ENCODE measurements at places on chromosomes 2 and 18.

DNA sequence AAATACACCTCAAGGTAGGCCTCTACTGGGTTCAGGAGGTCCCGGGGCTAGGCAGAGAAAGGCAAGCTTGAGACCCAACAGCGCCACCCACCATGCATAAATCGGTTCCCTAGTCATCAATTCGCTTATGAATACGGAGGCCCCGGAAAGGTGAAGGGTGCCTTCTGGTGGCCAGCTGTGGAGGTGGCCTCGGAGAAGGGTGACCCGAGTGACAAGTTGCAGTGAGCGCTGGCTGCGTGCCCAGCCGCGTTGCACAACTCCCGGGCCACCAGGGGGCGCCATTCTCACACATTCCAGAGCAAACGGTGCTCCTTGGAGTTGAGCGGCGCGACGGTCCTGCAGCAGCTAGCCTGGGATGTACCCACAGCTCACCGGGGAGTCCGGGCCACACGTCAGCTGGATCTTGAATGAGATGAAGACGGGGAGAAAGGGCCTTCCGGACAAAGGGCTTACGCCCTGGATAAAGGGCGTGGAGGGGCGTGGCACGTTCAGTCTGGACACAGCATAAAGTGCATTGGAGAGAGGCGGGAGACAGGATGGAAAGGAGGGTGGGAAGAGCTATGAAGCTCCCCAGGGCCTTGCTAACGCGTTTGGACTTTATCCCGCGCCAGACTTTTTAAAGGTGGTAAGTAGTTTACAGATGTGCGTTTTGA is 20.4 kb downstream of the TMSB10 start:
- DNase-seq: peak; percentile 98

DNA sequence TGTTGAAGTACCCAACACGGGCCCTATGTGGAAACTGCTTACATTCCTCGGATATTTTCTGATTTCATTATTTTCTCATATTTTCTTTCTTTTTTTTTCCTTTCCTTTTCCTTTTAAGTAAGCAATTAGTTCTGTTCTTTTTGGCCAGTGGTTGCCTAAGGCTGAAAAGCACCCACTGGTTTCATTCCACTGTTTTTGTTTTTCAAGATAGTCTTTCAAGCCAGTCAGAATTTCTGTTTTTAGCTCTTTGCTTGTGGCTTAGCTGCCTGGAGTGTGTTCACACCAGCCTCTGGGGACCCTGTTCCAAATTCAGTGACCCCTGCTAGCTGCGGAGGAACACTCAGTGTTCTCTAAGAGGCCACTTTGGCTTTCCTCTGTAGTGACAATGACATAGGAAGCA is 73.6 kb downstream of the NRP2 start:
- DNase-seq: no peak

GRCh38 chr2:143001501-143001900 is 124.0 kb downstream of the KYNU start:
- DNase-seq: no peak

GRCh38 chr2:219060821-219061791 is at the start of gene IHH:
TSS of gene IHH (minus strand) at chr2:219060921. CDS start at chr2:219060467, 454 bp downstream.
- no peak for DNase-seq

DNA sequence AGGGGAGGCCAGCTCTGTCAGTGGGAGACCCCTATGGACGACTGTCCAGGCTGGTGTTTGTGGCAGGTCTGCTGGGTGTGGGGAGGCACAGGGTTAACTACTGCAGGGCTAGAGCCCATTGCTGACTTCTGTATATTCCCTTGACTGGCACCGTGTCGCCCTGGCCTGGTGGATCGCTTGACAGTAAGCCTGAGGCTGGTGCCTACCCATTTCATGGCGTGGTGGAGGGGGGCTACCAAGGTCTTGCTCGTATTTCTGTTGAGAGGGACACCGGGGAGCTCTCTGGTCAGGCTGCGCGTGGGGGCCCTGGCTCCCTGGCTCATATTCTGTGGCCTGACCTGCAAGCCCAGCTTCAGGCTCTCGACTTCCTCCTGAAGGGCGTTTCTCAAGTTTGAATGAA is 119.7 kb downstream of the ACOXL start:
- DNase-seq: no peak

- peak; percentile 30 for DNase-seq
These were observed 27.0 kb downstream of the DNMT3A start for GRCh38 chr2:25314514-25315315.

GRCh38 chr2:223744580-223744979 is 92.8 kb downstream of the AP1S3 start:
- DNase-seq: no peak

GRCh38 chr2:220215785-220216184 is 588.4 kb downstream of the SLC4A3 start:
- no peak for DNase-seq

- DNase-seq: peak; percentile 5
These were observed 476 bp downstream of the STRN start for GRCh38 chr2:36965751-36966369.

- no peak for DNase-seq
These were observed 120.9 kb upstream of the TTC39C start for GRCh38 chr18:23893653-23894052.

GRCh38 chr2:215967590-215968378 is 45.6 kb downstream of the MREG start:
- no peak for DNase-seq

- DNase-seq: no peak
These were observed 54.1 kb upstream of the RAB6C start for GRCh38 chr2:129925381-129925780.

- no peak for DNase-seq
These were observed 140.5 kb downstream of the ZFP36L2 start for GRCh38 chr2:43085929-43086328.
